Thoracic aorta (tissue), 2 donors: ENCODE measurements at places on chromosomes 12 and 14.

DNA sequence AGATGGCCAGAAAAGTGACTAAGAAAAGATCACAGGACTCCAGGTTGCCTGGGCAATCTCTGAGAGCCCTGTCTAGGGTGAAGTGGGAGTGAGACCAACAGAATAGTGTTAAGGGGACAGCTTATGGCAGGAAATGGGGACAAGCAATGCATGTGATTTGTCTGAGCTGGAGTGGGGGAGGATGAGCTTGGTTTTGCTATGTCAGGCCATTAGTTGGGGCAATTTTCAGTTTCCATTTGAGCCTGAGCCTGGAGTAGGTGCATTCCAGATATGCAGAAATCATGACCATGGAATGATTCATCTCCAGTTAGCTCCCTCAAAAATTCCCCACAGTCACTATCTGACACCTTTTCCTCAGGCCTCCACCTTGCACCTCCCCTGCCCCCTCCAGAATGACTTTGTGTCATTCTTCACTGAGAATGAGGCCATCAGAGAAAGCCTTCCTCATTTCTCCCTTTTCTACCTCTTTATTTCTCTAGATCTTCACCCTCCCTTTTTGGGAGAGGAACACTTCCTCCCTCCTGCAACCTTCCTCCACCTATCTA is 150.9 kb upstream of the PLEKHG7 start:
- DNase-seq = no peak

GRCh38 chr14:88522393-88522792 is 32.4 kb downstream of the PTPN21 start:
- no peak for DNase-seq

- peak; percentile 45 for DNase-seq
These were observed 744 bp upstream of the MYL6 start for GRCh38 chr12:56157201-56158028.

GRCh38 chr14:100604121-100604501 is 16.9 kb upstream of the BEGAIN start:
- no peak for DNase-seq

DNA sequence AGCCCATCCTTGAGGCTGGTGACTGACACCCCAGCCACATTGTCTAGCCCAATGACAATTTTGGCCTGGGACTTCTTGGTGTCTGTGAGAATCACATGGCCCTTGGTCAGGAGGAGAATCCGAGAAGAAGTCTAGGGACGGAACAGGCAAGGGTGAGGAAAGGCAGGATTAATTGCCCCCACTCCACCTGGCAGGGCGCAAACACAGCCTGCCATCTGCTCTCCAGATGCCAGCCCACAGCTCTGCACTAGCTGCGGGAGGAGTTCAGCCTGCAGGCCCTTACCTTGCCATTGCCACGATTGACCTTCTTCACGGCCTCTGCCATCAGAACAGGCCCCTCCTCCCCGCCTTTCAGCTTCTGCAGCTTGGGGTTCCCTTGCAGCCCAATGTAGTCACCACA is 13.1 kb upstream of the TAC3 start:
- no peak for DNase-seq
